ENCODE measurements at places on chromosomes 4 and X.

DNA sequence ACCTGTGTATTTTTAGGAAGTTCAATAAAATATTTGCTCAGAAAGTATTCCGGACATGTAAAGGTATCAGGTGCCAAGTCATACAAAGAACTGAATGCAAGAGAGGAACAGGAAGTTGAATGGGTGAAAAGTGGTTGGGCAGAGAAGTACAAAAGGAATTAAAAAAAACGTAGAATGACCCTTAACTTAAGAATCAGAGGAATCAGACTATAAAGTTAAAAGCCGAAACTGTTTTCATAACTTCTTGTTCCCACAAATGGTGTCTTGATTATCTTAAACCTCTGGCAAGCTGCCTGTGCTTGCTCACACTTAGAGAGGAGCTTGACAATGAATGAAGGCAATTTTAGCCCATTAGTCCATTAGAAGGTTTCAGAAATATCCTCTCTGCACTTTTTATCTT, 81.6 kb upstream of the HHIP start:
- DNase-seq: no peak

DNA sequence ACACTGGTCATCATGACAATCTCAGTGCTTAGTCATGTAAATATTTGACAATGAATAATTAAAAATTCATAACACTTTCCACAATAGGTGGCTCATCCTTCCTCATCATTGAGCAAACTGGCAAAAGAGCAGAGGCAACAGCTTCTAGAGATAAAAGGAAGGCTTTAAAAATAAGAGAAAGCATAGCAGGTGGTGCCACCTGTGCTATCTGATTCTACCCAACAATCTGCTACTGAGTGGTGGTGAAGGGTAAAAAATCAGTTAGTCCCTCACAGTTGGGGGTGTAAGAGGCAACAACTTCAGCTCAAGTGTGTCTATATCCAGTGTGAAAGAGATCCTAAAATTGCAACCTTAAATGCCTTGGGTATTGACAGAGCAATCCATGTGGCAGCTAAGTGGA, 280.1 kb upstream of the PPARGC1A start:
- no peak for DNase-seq

DNA sequence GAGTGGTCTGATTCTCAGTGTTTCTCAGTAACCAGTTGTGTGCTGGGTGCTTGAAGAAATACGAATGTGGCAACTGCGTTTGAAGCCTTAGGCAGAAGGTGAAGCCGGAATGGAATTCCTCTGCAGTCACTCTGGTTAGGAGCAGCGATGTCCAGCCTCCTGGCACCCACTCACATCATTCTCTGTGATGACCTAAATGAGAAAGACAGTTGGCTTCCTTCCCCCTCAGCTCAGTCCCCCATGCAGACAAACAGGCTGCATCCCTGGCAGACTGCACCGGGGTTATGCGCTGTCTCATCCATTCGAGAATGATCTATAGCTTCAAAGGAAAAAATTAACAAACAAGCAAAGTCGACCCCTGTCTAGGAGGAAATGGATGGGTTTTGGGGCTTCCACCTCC, 170.1 kb upstream of the SCML1 start:
- no peak for DNase-seq

- peak; percentile 100 for DNase-seq
Observed at GRCh38 chr4:118989098-118990080, 100.7 kb downstream of the SYNPO2 start.

GRCh38 chrX:75230296-75230695, 43.6 kb upstream of the UPRT start:
- DNase-seq: no peak

DNA sequence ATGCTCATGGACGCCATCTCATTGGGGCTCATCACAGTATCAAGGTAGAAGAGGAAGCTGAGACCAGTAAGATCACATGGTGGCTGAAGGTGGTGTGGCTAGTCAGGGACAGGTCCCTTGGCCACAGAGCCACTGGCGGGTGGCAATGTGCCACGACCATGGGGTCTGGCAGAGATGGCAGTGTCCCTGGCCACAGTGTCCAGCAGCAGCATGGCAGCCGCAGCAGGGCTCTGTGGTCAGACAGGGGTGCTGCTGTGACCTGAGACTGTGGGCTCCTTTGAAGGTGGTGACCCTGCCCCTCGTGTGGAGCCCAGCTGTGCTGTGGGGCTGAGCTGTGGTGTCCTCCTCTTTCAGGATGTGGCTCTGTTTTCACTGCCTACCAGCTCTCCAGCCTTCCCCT, 2.2 kb upstream of the DOK7 start:
- no peak for DNase-seq

GRCh38 chr4:109155682-109156283, 146.7 kb downstream of the COL25A1 start:
- DNase-seq: peak; percentile 26

DNA sequence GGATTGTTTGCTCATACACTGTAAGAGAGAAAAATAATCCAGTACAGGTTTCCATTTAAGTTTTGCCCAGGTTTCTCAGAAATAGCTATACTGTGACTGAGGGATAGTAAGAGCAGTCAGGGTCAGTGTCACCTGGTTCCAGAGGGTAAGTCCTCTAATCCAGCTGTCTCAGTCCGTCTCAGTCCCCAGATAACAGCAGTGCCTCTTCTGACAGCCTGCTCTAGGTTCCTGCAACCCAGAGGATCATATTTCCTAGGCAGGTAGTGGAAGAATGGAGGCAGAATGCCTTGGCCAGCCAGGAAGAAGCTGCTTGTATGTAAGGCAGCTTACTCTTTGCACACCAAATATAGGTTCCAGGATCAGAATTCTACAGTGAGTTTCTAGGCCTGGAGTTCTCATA, 22.6 kb upstream of the GNRHR start:
- DNase-seq: no peak

GRCh38 chrX:102768987-102769761, 48.6 kb downstream of the GPRASP3 start:
- DNase-seq: peak; percentile 55

DNA sequence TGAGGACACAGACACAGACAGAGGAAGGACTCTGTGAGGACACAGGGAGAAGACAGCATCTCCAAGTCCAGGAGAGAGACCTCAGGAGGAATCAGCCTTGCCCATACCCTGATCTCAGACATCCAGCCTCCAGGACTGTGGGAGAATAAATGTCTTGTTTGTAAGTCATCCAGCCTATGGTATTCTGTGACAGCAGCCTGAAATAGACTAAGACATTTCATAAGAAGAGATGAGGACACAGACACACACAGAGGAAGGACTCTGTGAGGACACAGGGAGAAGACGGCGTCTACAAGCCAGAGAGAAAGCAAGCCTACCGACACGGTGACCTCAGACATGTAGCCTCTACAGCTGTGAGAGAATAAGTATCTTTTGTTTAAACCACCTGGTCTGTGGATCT, 112.1 kb downstream of the DHRSX start:
- DNase-seq: no peak

DNA sequence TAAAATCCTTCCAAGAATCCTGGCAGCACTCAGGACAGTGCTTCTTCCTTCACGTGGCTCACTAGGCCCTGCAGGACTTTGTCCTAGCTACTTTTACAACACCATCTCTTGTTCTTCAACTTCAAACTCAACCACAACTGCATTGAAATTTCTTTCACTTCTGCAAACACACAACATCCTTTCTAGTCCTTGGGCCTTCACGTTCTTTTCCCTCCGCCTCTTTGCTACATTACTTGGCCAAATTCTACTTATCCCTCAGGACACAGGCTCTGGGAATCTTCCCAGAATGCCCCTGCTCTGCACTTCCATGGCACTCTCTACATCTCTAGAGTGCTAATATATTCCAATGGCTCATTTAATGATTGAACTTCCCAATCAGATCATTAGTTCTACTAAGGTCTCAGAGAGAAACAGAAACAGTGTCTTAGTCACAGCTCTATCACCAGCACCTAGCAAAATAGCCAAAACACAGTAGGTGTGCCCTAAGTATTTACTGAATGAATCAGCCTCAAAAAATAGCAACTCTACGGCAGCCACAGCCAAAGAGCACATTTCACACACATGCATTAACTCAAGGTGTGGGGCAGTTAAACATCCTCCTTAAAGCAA, 73.3 kb downstream of the MANBA start:
- DNase-seq: no peak

- no peak for DNase-seq
Observed at GRCh38 chr4:132540797-132541196, 608.3 kb upstream of the PCDH10 start.

Measured in epithelial cell of prostate (primary cell).